ENCODE measurements at places on chromosomes 7 and 10. TPM values are rescaled to one million over a fixed set of nuclear protein-coding genes. Genes with fewer than 3 reads are reported as not detected.

The OPN4 gene
- total RNA-seq, result not detected

The PANK1 gene
- total RNA-seq, result 4.0 TPM

The ANK3 gene
- total RNA-seq, result 25.2 TPM

The NPSR1 gene
- not detected for total RNA-seq

- no peak for DNase-seq
These were observed 48.1 kb downstream of the CCNY start for GRCh38 chr10:35384265-35384868.

DNA sequence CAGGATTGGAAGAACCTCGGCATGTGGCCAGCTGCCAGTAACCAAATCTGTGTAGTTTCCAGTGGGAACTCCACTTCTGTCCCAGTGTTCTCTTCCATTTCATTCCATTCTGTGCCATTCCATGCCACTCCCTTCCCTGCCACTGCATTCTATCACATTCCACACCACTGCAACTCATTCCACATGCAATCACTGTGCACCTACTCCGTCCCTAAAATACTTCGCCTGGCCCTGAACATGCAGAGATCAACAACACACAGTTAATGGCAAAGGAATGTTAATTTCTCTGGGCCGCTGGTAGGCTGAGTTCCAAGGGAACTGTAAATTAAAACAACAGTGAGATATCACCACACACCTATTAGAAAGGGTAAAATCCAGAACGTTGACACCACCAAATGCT is 64.8 kb downstream of the AKR1B1 start:
- DNase-seq, result no peak

DNA sequence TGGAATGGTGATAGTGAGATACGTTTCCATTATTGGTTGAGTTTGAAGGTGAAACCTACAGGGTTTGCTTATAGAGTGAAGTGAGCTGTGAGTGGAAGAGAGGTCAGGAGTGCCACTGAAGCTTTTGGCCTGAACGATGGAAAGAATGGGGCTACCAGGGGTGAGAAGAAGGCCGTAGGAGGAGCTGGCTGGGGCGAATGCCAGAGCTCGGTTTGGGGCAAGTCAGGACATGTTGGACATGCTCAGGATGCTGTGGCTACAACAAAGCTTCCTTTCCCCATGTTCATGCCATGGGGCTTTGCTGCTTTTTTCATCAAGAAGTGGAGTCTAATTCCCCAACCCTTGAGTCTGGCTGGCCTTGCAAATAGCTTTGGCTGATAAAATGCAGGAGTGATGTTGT is 253.7 kb downstream of the GLRX3 start:
- DNase-seq, result no peak

DNA sequence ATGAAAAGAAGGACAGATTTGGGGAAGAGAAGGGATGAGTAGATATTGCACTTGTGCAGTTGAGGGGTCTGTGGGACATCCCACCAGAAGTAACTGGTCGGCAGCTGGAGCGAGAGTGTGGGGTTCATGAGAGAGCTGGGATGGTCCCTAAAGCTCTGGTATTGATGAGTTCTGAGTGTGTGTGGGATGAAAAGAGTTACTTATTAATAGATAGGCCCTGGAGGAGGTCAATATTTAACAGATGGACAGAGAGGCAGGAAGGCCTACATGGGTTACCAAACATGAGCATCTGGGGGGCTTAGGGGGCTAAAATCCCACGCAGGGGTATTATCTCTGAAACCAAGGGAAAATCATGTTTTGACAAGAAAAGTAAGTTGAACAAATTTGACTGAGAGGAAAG is 95.7 kb upstream of the SFMBT2 start:
- no peak for DNase-seq

GRCh38 chr7:143015084-143015483 is 11.8 kb downstream of the OR9A2 start:
- DNase-seq, result no peak

- peak; percentile 26 for DNase-seq
These were observed 108.7 kb downstream of the ZNF467 start for GRCh38 chr7:149664666-149665065.

DNA sequence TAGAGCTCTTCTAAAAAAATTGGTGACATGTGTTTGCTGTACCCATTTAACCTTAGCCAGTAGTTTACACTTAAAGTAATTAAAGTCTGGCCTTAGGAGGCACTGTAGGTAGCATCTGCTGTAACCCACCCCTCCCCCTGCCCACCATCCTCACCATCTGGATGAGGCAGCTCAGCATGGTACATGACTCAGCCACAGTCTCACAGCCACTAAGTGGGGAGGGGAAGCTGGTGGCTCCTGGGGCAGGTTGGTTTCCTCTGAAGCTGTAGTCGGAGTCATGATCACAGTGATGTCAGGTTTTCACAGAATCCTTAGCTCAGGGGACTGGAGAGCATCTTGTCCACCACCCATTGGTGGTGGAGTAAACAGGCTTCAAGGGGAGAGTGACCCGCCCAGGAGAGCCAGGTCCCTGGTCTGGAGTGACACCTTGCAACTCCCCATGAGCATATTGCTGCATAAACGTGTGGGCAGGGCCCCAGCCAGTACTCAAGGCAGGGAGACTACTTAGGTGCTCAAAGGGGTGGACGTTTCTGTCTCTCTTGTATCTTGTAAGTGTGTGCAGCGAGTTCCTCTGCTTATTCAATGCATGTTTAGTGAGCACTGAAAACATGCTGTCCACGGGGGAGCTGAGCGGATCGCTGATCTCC is 125.9 kb downstream of the GRK5 start:
- DNase-seq, result peak; percentile 75

DNA sequence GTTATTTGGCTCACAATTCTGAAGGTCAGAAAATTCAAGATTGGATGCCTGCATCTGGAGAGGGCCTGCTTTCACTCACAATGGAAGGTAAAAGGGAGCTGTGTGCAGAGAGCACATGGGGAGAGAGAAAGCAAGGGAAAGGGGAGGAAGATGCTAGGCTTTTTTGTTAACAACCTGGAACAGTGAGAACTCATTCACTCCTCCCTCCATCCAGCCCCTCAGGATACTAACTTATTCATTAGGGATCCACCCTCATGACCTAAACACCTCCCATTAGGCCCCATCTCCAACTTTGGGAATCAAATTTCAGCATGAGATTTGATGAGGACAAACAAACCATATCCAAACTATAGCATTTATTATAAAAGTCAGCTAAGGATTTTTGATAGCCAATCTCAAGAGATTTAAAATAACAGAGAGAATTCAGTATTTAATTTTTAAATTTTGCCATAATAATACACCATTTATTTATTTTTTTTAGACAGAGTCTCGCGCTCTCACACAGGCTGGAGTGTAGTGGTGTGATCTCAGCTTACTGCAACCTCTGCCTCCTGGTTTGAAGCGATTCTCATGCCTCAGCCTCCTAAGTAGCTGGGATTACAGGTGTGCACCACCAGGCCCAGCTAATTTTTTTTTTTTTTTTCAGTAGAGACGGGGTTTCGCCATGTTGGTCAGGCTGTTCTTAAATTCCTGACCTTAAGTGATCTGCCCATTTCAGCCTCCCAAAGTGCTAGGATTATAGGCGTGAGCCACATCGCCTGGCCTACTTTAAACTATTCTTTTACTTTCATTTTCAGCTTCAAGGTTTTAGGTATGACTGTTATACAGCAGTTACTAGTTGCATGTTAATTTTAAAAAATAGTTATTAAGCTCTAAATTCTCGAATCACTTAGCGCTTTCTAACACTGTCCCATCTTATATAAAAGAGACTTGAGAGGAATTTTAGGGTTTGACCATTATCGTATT is 20.3 kb upstream of the ETV1 start:
- DNase-seq, result no peak

DNA sequence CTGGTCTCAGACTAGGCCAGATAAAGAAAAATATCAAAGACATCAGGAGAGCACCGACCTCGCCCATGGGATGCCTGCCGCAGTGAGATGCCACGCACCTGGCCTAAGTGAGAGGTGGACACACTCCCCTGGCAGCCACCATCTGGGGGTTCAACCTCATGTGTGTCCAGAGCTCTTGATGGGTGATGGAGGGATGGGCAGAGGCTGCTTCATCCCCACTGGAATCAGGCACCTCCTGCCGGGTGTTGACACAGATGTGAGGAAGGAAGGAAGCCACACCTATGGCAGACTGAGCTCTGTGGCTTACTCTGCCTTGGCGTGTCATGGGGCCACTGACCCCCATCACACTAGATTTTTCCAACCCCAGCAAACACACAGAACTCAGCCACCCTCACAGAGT is 11.4 kb downstream of the ZNF488 start:
- DNase-seq, result no peak

DNA sequence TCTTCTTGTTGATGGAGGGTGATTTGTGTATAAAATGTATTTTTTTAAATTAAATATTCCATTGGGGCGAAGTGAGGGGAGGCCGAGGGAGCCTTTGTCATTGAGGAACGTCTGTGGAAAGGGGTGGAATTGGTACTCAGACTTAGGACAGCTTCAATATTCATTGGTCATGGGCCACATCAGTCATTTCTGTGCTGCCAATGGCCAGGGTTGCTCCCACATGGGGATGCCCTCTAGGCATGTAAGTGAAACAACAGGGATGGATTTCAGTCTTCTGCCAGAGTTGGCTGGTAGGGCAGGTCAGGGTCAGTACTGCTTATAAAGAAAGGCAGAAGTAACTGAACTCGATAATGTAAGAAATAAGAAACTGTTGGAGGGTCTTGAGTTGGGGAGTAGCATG is 47.2 kb downstream of the NEURL1 start:
- DNase-seq, result no peak

DNA sequence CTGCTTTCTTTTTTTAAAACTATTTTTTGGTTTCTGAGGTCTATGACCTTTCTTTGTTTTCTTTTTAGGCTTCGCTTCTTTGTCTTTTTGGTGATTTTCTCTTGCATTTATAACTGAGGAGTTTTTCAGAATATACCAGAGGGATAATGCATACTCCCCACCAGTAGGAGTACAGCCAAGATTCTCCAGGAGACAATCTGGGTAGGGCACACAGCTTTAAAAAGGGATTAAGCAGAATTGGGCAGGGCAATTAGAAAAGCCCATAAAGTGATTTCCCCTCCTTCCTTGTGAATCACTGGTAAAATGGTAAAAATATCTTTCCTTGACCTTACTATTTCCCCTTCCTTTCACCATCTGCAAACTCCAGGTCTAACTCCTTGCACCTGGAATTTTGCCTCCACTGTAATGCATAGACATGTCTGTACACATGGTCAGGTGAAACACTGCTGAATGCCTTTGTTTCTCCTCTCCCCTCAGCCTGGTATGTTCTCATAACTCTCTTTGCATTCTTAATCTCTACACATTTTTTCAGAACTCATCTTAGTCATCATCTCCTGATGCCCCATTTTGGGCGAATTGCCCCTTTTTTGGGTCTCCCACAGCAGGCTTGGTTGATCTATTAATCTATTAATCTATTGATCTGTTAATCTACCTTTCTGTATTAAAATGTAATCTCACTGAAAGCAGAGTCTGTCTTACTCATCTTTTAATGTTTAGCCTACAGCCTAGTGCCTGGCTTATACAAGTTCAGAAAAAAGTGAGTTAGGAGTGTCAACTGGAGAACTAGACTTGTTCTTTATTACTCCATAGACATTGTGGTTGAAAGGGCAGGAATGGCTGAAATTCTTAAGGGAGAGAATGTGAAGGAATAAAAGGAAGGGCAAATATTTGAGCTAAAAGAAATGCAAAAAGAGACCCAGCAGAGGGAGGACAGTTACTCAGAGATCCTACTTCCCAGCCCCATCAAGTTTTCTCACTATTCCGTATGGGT is 64.6 kb downstream of the MDFIC start:
- no peak for DNase-seq

DNA sequence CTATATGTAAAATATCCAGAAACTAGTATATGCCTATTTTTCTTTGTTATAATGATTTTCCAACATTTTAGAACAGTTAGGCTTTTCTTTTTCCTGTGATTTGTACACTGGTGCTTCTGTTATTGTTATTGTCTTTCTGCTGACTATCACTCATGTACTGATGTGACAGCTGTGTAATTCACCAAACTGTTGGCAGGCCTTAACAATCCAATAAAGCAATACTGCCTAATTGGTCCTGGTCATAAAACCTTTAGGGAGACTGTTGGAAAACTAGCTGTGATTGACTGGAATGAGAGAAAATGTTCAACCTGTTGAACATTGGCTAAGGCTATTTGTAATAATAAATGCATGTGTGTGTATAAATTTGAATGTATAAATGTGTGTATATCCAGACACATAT is 956.6 kb downstream of the REEP3 start:
- DNase-seq, result no peak

DNA sequence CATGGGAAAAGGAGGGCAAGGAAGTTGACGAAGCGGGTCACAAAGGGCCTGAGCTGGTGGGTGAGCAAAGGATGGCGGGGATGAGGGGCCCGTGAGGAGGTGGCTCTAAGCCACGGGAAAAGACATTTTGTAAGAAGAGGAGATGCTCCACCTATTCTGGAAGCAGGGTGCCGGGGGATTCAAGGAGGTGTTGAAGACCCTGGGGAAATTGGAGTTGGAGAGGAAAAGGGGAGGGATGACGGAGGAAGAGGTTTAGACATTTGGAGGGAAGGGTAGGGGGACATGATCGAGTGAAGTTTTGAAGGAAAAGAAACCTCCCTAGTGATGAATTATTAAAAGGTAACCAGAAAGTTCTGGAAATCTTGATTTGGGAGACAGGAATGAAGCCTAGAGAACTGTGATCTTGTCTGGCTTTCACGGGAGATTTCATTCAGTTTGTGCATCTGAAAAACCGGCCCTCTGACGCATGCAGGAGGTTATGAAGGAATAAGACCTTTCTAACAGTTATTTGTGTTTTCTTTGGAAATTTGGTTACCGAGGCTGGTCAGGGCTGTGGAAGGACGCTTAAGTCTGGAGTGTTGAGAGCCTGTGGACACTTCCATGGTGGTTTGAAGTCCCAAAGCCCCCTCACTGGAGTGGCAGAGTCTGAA is 1.4 kb downstream of the SMO start:
- DNase-seq, result no peak
